ENCODE measurements at places on chromosomes 11 and 22.
A peak's percentile ranks its signal among the peaks of the same experiment; 100 is the strongest.

- no peak for DNase-seq
Measured at GRCh38 chr11:130964058-130964792, 47.9 kb upstream of the SNX19 start.

- peak; percentile 58 for DNase-seq
Measured at GRCh38 chr11:78586452-78587046, 11.9 kb upstream of the NARS2 start.

- no peak for DNase-seq
Measured at GRCh38 chr11:17597770-17598169, 50.7 kb downstream of the OTOG start.

DNA sequence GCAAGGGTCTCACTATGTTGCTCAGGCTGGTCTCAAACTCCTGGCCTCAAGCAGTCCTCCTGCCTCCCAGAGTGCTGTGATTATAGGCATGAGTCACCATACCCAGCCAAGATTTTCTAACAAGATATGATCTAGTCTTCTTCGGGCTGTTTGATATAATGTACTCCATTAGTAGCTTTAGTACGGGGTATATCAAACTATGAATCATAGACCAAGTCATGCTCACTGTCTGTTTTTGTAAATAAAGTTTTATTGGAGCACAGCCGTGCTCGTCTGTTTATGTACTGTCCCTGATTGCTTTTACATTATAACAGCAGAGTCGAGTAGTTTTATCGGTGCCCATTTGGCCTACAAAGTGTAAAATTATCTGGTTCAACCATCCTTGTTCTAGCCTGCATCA lies 43.9 kb upstream of the GRIK4 start:
- peak; percentile 16 for DNase-seq

- DNase-seq = peak; percentile 84
Measured at GRCh38 chr11:68090706-68091105, 30.5 kb downstream of the CHKA start.

DNA sequence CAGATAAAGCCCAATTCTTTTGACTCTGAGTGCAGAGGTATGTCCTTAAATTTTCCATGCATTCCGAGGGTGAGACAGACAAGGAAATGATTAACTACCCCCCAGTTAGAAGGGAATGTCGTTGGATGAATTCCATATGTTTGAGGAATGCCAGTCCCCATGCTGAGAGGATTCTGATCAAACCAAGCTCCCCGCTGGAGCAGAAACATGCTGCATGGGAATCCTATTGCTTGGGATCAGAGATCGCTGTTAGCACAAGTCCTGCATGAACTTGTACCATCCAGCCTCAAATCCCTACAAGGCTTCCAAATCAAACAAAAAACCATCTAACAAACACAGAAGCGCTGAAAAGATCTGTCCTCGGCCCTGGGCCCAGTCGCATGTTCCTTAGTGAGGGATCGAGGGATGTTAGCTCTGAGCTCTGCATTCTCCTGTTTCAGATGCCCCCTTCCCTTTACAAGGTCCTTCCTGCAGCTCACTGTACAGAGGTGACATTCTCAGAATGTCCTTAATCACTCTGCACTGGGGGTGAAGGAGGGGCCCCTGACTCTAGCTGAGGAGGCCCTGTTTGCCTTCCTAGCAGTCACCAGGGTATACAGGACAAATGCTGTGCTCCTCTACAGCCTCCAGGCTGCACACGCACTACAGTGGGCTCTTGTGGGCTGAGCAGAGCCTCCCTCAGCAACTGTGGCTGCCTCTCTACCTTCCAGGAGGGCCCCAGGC lies 353.4 kb downstream of the TENM4 start:
- no peak for DNase-seq

DNA sequence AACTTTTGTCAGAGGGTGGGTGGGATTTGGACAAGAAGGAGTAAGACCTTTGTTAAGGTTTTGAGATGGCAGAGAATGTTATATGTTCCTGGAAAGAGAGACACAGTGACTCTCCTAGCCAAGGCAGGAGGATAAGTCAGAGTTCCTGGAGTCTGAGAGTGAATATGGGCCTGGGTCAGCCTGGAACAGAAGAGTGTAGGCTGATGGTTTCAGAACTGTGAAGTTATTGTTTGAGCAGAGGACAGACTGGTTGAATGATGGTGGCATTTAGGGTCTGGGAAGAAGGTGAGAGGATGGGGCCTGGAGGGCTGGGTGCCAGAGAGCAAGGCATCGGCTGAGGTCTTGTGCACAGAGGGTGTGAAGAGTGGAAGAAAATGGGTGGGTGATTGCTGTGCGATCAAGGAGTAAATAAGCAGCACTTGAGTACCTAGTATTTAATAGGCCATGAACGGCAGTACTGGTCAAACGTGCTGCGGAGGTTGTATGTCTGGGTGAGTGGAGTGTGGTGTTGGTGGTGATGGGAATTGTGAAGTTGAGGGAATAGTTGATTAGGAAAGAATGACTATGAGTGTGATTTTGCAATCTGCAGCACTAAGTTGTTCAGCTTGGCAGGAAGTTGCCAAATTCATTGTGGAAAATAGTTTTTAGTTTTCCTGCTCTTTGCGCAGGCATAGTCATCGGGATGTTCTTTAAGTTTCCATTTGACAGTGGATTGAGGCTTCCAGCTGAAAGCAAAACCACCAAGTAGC lies 1.8 kb downstream of the PANX1 start:
- no peak for DNase-seq

GRCh38 chr11:118615976-118616371 lies 8.6 kb downstream of the PHLDB1 start:
- no peak for DNase-seq

DNA sequence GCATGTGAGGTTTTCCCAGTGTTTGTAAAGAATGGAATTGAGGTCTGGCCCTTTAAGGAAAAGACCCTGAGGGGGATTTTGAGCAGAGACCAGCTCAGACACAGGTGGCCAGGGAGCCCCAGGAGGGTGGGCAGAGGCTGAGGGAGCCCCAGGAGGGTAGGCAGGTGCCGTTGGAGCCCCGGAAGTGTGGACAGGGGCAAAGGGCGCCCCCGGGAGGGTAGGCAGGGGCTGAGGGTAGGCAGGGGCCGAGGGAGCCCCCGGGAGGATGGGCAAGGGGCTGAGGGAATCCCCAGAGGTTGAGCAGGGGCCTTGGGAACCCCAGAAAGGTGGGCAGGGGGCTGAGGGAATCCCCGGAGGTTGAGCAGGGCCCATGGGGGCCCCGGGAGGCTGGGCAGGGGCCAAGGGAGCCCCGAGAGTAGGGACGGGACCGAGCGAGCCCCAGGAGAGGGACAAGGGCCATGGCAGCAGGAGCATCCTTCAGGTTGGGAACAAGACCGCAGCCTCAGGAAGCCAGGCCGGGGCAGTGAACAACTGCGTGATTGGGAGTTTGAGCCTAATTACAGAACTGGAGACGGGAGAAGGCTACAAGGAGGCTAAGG lies 292.0 kb downstream of the BRD1 start:
- DNase-seq = no peak

GRCh38 chr11:128057786-128058395 lies 529.5 kb downstream of the ETS1 start:
- no peak for DNase-seq
